NCI-H1092 (cell line): ENCODE measurements at places on chromosomes 1 and 21.

- DNase-seq, result no peak
Measured at GRCh38 chr21:28138272-28138671, 854.4 kb downstream of the LTN1 start.

DNA sequence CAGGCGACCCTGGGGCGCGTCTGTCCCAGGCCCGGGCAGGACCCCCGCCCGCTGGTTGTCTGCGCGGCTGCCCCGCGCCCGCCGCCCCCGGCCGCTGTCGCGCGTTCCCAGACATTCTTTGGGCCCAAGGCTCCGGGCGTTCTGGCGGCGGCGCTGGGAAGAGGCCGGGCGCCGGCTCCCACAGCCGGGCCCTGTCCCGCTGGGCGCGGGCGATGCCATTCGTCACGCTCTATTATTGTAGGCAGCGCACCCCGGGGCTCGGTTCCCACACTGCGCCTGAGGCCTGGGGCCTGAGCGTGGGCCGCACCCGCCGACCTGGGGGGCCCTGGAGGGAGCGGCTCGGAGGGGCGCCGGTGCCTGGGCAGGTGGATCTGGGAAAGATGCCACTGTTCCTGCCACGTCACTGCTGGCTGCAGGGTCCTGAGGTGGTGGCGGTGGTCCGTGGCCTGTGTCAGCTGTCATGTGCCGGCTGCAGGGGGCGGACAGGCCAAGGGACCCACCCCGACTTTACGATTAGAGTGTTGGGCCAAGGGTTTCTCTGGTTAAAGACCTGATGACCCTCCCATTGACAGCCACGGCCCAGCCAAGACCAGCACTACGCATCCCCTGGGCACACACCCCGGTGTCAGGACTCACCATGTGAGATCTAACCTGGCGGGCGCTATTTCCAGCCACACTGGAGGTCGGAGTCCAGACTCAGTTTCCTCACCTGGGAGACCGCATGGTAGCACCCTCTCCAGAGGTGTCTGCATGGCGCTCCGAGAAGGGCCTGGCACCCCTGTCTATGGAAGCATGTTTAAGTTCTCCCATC, 55.1 kb upstream of the ADARB1 start:
- no peak for DNase-seq

GRCh38 chr1:157103268-157103667, 3.7 kb upstream of the ETV3L start:
- DNase-seq, result no peak

- no peak for DNase-seq
Measured at GRCh38 chr1:59593798-59594790, 220.7 kb upstream of the HOOK1 start.
